ENCODE measurements at places on chromosomes 5 and 9.
A peak's percentile ranks its signal among the peaks of the same experiment; 100 is the strongest.

GRCh38 chr9:76799473-76799872 is 35.2 kb downstream of the PCA3 start:
- no peaks in the 10 kb centered on the region for H3K4me1 ChIP-seq
- no peak overlapping the region for H3K27ac ChIP-seq
- H3K27me3 ChIP-seq = peaks cover 35% of the 10 kb centered on the region

GRCh38 chr5:157384971-157385709 is 74.9 kb upstream of the NIPAL4 start:
- H3K4me3 ChIP-seq = no peak overlapping the region
- peaks cover 91% of the 10 kb centered on the region for H3K36me3 ChIP-seq
- no peaks in the 10 kb centered on the region for H3K27me3 ChIP-seq

- no peaks in the 10 kb centered on the region for H3K36me3 ChIP-seq
- DNase-seq = no peak
- H3K27me3 ChIP-seq = no peaks in the 10 kb centered on the region
- no peak overlapping the region for H3K4me3 ChIP-seq
Measured at GRCh38 chr5:127993476-127993875, 90.1 kb upstream of the SLC12A2 start.

GRCh38 chr5:39628348-39628747 is 203.6 kb upstream of the DAB2 start:
- H3K27me3 ChIP-seq = peaks cover 37% of the 10 kb centered on the region
- no peak overlapping the region for H3K4me3 ChIP-seq
- no peaks in the 10 kb centered on the region for H3K4me1 ChIP-seq
- H3K36me3 ChIP-seq = no peaks in the 10 kb centered on the region
- no peak for DNase-seq
- H3K27ac ChIP-seq = no peak overlapping the region

GRCh38 chr9:87148331-87149104 is 201.2 kb upstream of the GAS1 start:
- DNase-seq = no peak
- H3K27ac ChIP-seq = no peak overlapping the region
- H3K4me3 ChIP-seq = peak overlapping the region; percentile 72

GRCh38 chr5:167816864-167817263 is 474.6 kb upstream of the WWC1 start:
- H3K4me1 ChIP-seq = no peaks in the 10 kb centered on the region
- no peak overlapping the region for H3K27ac ChIP-seq
- H3K36me3 ChIP-seq = no peaks in the 10 kb centered on the region

DNA sequence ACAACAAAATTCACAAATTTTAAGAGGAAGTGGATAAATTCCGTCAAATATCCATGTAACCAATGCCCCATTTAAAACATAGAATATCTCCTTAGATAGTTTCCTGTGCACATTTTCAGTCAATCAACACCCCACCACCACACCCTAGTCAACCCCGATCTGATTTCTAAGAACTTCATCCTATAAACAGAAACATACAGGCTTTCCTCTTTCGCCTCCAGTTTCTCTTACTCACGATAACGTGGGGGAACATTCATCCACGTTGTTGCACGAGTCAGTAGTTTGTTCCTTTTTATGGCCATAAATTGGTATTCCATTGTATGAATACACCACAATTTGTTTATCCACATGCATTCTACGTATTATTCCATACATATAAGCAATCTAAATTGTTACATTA is 35.6 kb upstream of the TRIO start:
- DNase-seq = no peak
- H3K4me3 ChIP-seq = no peak overlapping the region
- H3K4me1 ChIP-seq = peaks cover 10% of the 10 kb centered on the region
- H3K36me3 ChIP-seq = no peaks in the 10 kb centered on the region
- no peak overlapping the region for H3K27ac ChIP-seq

DNA sequence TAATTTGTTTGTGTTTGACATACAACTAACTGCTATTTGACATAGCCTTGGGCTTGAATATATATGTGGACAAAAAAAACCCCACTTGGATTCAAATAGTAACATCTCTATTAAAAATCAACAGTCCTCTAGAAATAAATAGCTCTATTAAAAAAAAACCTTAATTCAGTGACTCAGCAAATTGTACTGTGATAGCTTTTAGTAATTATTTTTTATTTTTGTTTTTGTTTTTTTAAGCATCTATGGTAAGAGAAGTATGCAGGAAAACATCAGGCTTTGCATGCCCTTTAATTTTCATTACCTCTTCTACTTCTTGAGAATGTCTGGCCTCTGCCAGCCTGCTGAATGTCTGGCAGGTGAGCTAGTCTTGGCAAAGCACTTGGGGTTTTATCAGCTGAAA is 300.7 kb downstream of the NPR3 start:
- H3K27ac ChIP-seq = no peak overlapping the region
- DNase-seq = no peak
- no peak overlapping the region for H3K4me3 ChIP-seq
- no peaks in the 10 kb centered on the region for H3K4me1 ChIP-seq
- no peaks in the 10 kb centered on the region for H3K27me3 ChIP-seq

GRCh38 chr9:80204054-80204453 is 632.3 kb downstream of the TLE4 start:
- H3K4me1 ChIP-seq = no peaks in the 10 kb centered on the region
- H3K27ac ChIP-seq = no peak overlapping the region

- no peak for DNase-seq
- no peak overlapping the region for H3K4me3 ChIP-seq
- no peak overlapping the region for H3K27ac ChIP-seq
- peaks cover 3% of the 10 kb centered on the region for H3K36me3 ChIP-seq
- H3K27me3 ChIP-seq = peaks cover 23% of the 10 kb centered on the region
Measured at GRCh38 chr9:121784731-121785411, 133.4 kb downstream of the DAB2IP start.

- H3K27me3 ChIP-seq = no peaks in the 10 kb centered on the region
- no peaks in the 10 kb centered on the region for H3K36me3 ChIP-seq
- no peak for DNase-seq
- H3K4me3 ChIP-seq = no peak overlapping the region
Measured at GRCh38 chr9:14935964-14936363, 25.7 kb upstream of the FREM1 start.

- no peaks in the 10 kb centered on the region for H3K27me3 ChIP-seq
- peaks cover 23% of the 10 kb centered on the region for H3K4me1 ChIP-seq
- peaks cover 18% of the 10 kb centered on the region for H3K36me3 ChIP-seq
- H3K4me3 ChIP-seq = peak overlapping the region; percentile 94
- DNase-seq = no peak
- peak overlapping the region; percentile 99 for H3K27ac ChIP-seq
Measured at GRCh38 chr5:119071561-119071995, 691 bp downstream of the DMXL1 start.

DNA sequence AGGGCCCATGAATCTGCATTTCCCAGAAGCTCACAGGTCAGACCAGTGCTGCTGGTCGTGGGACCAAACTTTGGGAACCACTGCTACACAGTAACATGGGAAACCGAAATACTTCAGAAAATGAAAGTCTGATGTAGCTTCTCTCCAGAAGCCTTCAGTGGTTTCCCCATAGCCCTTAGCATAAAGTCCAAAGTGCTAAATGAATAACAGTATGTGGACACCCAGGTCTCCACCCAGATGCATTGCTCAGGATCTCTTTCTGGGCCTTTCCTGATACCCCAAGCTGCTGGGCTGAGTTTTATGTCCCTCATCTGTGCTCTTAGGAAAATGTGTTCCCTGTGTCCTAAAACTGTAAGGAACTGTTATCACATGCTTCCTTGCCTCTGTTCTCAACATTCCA is 100.4 kb downstream of the NFIB start:
- H3K36me3 ChIP-seq = no peaks in the 10 kb centered on the region
- DNase-seq = no peak
- H3K4me1 ChIP-seq = no peaks in the 10 kb centered on the region
- H3K27ac ChIP-seq = no peak overlapping the region
- no peak overlapping the region for H3K4me3 ChIP-seq
- H3K27me3 ChIP-seq = peaks cover 12% of the 10 kb centered on the region

GRCh38 chr9:74724317-74724716 is 163.4 kb downstream of the TRPM6 start:
- H3K4me3 ChIP-seq = no peak overlapping the region
- DNase-seq = no peak
- no peak overlapping the region for H3K27ac ChIP-seq
- peaks cover 26% of the 10 kb centered on the region for H3K27me3 ChIP-seq
- H3K4me1 ChIP-seq = no peaks in the 10 kb centered on the region

DNA sequence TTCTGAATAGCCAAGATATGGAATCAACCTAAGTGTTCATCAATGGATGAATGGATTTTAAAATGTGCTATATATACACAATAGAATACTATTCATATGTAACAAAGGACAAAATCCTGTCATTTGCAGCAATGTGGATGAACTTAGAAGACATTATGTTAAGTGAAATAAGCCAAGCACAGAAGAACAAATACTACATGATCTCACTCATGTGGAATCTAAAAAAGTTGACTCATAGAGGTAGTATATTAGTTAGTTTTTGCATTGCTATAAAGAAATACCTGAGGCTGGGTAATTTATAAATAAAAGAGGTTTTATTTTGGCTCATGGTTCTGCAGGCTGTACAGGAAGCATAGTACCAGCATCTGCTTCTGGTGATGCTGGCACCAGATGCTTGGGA is 8.1 kb downstream of the CATSPER3 start:
- no peak overlapping the region for H3K27ac ChIP-seq
- H3K36me3 ChIP-seq = peaks cover 3% of the 10 kb centered on the region
- no peaks in the 10 kb centered on the region for H3K27me3 ChIP-seq
- DNase-seq = no peak
- no peak overlapping the region for H3K4me3 ChIP-seq

DNA sequence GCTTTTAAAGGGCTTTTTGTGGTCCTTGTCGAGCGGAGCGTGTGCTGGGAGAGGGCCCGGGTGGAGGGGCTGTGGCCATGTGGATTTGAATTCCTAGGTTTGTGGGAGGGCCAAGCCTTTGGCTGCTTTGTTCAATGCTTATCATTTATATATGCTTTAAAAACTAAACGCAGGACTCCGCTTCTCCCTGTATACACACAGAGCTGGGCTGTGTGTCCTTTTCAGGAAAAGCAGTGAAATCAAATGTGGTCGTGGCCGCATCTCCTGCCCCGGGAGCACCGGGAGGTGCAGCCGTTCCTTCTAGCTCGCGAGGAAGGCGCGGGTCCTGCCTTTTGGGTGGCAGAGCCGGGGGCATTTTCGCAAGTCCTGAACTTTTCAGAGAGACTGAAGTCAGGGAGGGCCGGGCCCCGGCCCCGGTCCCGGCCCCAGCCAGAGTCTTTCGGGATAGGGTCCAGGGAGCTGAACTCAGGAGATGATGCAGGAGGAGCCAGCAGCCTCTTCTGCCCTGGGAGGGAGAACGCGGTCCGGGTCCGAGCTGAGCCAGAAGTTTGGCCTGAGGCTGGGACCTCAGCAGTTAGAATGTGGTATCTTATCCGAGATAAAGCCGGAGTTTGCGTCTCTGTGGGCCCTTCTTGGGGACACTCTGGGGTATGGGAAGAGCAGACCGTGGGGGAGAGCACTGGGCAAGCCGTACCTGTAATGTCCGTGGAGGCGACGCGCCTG is 158.8 kb downstream of the C9orf152 start:
- peaks cover 19% of the 10 kb centered on the region for H3K4me1 ChIP-seq
- peak overlapping the region; percentile 85 for H3K4me3 ChIP-seq
- no peak overlapping the region for H3K27ac ChIP-seq

GRCh38 chr5:169914766-169915165 is 65.5 kb downstream of the INSYN2B start:
- no peak overlapping the region for H3K27ac ChIP-seq
- peaks cover 24% of the 10 kb centered on the region for H3K4me1 ChIP-seq
- H3K4me3 ChIP-seq = no peak overlapping the region
- DNase-seq = no peak
- H3K27me3 ChIP-seq = no peaks in the 10 kb centered on the region

GRCh38 chr5:126972062-126972895 is 58.1 kb downstream of the MARCHF3 start:
- no peaks in the 10 kb centered on the region for H3K27me3 ChIP-seq
- peak overlapping the region; percentile 76 for H3K27ac ChIP-seq
- peak overlapping the region; percentile 57 for H3K4me3 ChIP-seq

- H3K27me3 ChIP-seq = no peaks in the 10 kb centered on the region
- no peak overlapping the region for H3K27ac ChIP-seq
- DNase-seq = no peak
- H3K4me3 ChIP-seq = no peak overlapping the region
- H3K36me3 ChIP-seq = no peaks in the 10 kb centered on the region
Measured at GRCh38 chr9:3827175-3827574, 301.4 kb upstream of the RFX3 start.

GRCh38 chr5:58937031-58937681 is 354.3 kb downstream of the RAB3C start:
- no peak overlapping the region for H3K27ac ChIP-seq
- no peaks in the 10 kb centered on the region for H3K36me3 ChIP-seq
- H3K4me1 ChIP-seq = peaks cover 2% of the 10 kb centered on the region
- H3K4me3 ChIP-seq = no peak overlapping the region
- DNase-seq = no peak

- DNase-seq = no peak
- no peak overlapping the region for H3K4me3 ChIP-seq
- no peak overlapping the region for H3K27ac ChIP-seq
- no peaks in the 10 kb centered on the region for H3K4me1 ChIP-seq
- peaks cover 26% of the 10 kb centered on the region for H3K27me3 ChIP-seq
Measured at GRCh38 chr9:99335280-99335679, 113.2 kb downstream of the SEC61B start.

DNA sequence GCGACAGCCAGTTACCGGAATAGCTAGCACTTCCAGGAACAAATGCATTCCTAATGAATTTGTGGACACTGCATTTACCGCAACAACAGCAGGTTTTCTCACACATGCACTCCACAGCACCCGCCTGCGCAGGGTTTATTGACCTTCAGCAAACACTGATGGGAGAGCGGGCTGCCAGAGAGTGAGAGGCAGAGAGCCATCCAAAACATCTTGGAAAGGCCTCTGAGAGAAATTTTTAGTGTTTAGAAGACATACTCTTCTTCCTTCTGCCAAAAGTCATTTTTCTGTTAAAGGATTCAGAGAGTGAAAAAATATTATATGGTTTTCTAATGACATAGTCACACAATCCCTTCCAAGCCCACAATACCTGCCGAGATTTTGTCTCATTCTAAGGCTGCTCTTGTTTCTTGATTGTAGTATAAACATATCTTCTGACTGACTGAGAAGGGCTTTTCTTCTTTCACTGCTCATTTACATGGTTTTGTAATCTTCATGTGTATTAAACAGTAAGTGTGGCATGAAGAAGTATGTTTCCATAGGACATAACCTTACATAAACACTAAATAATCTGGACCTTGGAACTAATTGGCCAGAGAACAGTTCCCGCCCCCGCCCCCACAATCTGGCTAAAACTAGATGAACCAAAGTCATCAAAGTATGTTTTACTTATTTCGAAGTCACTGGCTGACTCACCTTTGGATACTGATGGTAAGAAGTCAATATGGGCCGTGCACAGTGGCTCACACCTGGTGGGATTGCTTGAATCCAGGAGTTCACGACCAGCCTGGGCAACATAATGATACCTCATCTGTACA is 432.5 kb upstream of the MEF2C start:
- no peaks in the 10 kb centered on the region for H3K4me1 ChIP-seq
- DNase-seq = no peak
- no peak overlapping the region for H3K27ac ChIP-seq
- H3K36me3 ChIP-seq = no peaks in the 10 kb centered on the region
- H3K27me3 ChIP-seq = no peaks in the 10 kb centered on the region
- H3K4me3 ChIP-seq = no peak overlapping the region

DNA sequence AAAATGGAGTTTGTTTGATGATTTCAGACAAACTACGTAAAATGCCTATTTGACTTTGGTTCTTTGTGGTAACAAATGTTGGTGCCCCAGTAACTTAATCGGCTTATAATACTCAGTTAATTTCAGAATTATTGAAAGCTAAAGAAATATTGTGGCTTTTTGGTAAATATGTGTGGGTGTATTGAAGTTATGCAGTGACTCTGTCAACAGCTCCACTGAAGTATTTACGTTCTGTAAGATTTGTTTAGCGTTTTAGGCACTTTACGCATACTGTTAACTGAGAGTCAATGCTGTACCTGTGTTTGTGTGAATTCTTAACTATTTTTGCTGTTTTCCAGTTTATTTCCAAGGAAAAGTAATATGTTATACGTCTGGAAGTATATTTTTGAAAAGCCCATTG is 2.2 kb downstream of the RAD23B start:
- H3K4me1 ChIP-seq = peaks cover 35% of the 10 kb centered on the region
- H3K27ac ChIP-seq = no peak overlapping the region
- H3K4me3 ChIP-seq = peak overlapping the region; percentile 96
- no peak for DNase-seq
